ENCODE measurements at places on chromosomes 12 and 14.
A peak's percentile ranks its signal among the peaks of the same experiment; 100 is the strongest.

DNA sequence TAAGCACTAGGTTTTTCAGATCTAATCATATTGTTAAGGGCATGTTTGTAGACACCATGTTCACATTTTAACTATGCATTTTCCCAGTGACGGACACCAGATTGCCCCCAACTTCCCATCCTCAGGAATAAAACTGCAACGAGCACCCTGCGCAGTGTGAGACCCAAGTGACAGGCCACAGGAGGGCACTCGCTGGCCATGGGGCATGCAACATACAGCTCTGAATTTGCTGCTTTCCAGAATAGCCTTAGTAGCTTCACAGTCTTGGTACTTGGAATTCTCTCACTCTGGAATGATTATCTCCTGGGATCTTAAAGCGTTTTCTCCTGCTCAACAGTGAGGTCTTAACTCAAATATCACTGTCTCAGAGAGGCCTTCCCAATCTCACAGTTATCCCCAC lies 972 bp upstream of the DDX47 start:
- no peak for DNase-seq

- DNase-seq = peak; percentile 98
Measured at GRCh38 chr12:19273482-19274330, 144.2 kb downstream of the PLEKHA5 start.

- DNase-seq = no peak
Measured at GRCh38 chr12:59650588-59651228, 54.9 kb downstream of the SLC16A7 start.

- no peak for DNase-seq
Measured at GRCh38 chr14:93379831-93380230, 32.8 kb downstream of the COX8C start.

GRCh38 chr12:12901158-12901791 lies 9.9 kb downstream of the GPRC5A start:
- DNase-seq = no peak

- no peak for DNase-seq
Measured at GRCh38 chr14:91227183-91227628, 17.3 kb downstream of the GPR68 start.

- no peak for DNase-seq
Measured at GRCh38 chr12:97538705-97539104, 76.1 kb downstream of the RMST start.

DNA sequence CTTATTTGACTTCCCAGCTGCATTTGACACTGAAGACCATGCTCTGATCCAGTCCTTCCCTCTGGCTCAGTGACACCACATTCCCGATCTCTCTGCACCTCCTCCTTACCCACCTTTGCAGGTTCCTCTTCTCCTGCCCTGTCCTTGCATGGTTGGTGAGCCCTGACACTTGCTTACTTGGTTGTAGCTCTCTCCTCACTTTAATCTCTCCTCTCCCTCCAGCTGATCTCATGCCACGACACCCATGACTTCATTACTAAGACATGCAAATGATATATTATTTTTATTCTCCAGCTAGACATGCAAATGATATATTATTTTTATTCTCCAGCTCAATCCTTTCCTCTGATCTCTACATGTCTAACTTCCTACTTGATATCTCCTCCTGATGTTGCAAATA lies at the start of gene SERPINA9:
TSS of gene SERPINA9 (minus strand) at position 175 of the 400 bp plus-strand sequence. CDS start 6,357 bp downstream, outside the sequence.
- no peak for DNase-seq

DNA sequence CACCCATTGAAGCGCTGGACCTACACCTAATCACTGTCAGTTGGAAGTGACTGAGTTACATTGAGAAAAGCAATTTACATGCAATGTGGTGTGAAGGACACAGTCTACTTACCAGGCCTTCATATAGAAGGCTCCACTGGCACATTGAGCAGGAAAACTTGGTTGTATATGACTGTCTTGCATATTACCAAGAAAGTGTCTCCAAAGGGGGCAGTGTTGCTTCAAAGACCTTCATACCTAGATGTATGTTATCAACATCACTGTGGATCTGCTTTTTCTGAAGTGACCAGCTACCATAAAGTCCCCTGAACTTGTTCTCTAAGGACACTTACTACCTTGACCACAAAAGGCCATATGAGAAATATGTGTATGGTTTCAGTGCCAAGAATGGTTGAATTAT lies 64.1 kb downstream of the NELL2 start:
- no peak for DNase-seq

DNA sequence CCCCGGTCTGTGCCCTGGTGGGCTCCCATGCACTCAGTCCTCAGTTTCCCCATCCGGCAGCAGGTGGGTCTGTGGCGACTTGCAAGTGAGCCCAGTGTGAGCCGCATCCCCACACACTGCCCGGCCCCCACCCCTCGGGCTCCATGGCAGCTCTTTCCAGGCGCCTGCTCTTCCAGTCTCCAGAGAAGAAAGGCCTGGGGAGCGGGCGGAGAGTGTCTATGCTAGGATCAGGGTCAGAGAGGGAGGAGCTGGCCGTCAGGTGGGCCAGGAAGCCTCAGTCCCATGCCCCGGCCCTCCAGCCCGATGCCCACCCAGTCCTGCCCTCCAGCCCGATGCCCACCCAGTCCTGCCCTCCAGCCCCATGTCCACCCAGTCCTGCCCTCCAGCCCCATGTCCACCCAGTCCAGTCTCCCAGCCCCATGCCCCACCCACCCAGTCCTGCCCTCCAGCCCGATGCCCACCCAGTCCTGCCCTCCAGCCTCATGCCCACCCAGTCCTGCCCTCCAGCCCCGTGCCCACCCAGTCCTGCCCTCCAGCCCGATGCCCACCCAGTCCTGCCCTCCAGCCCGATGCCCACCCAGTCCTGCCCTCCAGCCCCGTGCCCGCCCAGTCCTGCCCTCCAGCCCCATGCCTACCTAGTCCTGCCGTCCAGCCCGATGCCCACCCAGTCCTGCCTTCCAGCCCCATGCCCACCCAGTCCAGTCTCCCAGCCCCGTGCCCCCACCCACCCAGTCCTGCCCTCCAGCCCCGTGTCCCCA lies 49.2 kb downstream of the FBRSL1 start:
- DNase-seq = no peak

DNA sequence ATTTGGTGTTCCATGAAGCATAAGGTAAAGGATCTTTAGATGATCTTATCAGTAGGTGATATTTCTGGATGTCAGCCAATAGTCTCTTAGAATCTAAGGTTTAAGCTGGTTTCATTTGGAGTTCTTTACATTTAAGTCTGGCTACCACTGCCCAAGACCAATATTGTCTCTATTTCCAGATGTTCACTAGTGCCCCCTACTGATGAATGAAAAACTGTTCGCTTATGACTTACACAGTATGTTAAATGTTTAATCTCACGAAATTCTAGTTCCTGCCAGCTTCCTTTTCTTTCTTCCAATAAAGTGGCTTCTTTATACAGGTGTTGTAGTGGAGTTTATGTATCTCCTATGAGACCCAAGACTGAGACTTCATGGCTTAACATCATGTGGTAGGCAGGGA lies 31.8 kb upstream of the MIS18BP1 start:
- no peak for DNase-seq

DNA sequence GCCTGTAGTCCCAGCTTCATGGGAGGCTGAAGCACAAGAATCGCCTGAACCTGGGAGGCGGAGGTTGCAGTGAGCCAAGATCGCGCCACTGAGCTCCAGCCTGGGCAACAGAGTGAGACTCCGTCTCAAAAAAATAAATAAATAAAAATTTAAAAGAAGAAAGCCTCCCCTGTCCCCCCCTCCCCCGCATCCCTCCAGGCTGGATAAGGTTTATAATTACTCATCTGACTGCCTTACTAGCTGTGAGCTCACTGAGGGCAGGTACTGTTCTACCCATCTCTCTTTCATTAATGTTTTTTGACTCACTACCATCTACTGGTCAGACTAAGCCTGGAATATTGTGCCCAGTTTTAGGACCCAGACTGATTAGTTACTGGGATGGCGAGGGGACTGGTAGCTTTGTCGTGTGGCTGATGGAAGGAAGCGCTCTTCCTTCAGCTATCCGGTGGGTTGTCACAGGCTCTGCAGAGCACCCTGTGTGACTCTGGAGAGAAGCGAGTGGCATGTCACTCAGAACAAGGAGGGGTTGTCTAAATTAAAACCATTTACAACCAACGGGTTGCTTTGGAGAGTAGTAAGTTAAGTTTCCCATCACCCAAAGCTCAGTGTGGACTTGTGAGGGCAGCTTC lies 16.9 kb downstream of the EVL start:
- no peak for DNase-seq

DNA sequence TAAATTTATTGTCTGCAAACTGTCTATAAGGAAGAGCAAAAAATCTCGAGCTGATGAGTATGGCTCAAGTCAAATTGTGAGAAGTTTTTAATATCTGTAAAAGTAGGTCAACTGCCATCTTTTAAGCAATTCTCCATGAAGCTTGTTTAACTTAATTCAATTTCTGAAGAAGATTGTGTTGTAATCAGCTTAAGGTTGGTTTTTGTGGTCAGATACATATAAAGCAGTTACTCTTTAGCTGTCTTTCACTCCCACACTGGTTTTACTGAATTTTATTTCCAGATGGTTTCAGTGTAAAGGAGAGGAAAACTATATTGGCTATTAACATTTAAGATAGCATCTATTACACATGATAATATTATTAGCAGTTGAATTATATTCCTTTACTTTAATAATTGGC lies 1165.1 kb downstream of the SLC16A7 start:
- no peak for DNase-seq

GRCh38 chr14:58992935-58993334 lies 195.5 kb upstream of the DAAM1 start:
- no peak for DNase-seq

DNA sequence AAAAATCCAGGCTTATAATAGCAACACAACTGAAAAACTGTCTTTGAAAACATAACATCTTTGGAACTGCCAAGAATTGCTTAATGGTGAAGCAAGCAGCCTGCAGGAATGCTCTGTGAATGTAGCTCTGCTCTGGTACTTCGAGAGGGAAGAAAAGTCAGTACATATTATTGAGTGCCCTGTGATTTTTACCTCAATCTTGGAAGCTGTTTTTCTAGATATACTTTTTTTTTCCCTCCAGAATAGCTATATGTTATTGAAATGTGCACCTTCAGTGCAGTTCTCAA lies 508.1 kb downstream of the PCNX1 start:
- DNase-seq = no peak

GRCh38 chr14:93033983-93034670 lies 81.6 kb downstream of the ITPK1 start:
- no peak for DNase-seq

- no peak for DNase-seq
Measured at GRCh38 chr12:9634969-9635754, 27.4 kb upstream of the KLRB1 start.

DNA sequence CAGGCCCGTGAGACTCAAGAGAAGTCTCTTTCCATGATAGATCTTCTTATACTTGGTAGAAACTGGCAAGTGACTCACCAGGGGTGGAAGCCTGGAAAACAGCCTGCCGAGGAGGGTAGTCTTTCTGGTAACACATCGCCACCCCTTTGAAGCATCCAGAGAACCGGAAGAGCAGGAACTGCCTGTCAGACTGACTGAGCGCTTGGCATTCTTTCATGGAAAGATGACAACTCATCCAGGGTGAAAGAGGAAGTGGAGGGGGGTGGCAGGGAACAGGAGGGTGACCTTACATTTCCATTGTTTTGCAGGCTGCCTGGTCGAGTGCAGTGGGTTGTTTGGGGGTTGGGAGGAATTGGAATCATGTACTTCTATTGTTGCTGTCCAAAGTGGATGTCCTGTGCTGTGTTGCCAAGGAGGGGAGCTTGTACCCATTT lies 34.5 kb downstream of the PRKCH start:
- DNase-seq = no peak

All from NCI-H1105 treated with DMSO at 0.1 percent for 48 hours (cell line).